ENCODE measurements at places on chromosomes 7 and 10.

GRCh38 chr10:121452581-121452980 lies 145.7 kb downstream of the FGFR2 start:
- DNase-seq = no peak

DNA sequence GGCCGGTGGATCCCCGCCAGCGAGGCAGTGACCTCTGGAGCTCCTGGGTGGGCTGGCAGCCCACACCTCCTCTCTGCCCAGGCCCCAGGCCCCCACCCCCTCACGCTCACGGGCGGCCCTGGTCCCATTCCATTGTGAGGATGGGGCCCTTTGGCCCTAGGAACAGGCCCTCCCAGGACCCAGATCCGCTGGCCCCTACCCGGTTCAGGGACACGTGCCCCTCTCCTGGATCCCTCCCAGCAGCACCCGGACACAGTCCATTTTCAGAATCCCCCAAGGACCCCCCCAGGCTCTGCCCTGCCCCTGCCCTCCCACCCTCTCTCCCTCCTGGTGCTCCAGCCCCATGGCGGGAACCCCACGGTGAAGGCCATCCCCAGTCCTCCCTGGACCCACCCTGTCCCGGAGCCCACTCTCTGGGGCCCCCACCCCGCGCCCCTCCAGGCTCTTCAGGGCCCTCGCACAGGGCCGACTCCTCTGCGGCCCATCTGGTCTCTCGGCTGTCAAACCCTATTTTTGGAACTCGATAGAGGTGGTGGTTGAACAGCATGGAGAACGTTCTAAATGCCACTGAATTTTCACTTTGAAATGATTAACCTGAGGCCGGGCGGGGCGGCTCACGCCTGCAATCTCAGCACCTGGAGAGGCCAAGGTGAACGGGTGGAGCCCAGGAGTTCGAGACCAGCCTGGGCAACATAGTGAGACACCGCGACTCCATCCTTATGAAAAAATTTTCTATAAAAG lies 8.1 kb downstream of the ADAP1 start:
- no peak for DNase-seq

DNA sequence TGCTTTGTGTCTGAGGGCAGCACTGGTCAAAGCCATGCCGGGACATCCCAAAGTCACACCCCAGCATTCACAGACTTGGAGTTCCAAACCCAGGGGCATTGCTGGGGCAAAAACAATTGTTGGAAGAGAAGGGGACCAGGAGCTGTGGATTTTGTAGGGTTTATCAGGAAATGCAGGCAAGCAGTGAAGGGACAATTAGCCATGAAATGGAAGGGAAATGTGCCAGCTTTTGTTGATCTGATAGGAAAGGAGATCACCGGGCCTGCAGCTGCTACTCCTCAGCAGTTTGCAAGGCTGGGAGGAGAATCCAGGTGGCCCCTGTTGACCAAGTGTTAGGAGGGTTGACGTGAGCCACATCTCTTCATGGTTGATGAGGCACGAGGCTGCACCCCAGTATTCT lies 2.5 kb upstream of the BRI3 start:
- DNase-seq = no peak

DNA sequence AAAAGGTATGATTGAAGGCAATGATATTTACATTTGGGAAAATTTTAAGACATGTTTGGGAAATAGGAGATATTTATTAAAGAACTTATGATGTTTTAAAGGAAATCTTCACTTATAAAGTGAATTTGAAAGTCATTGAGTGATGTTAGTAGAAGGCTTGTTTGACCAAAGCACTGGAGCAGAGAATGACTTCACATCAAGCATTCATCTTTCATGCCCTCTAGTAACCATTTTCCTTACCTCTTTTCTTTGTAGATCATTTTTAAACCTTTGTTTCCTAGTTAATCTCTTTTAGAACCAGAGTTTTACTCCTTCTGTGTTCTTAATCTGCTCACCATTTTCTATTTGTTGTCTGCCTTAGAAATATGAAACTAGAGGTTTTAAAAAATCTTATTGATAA lies 111.3 kb upstream of the FOXP2 start:
- DNase-seq = no peak
